T-helper 17 cell (primary cell): ENCODE measurements at places on chromosomes 12 and 14.
A peak's percentile ranks its signal among the peaks of the same experiment; 100 is the strongest.

DNA sequence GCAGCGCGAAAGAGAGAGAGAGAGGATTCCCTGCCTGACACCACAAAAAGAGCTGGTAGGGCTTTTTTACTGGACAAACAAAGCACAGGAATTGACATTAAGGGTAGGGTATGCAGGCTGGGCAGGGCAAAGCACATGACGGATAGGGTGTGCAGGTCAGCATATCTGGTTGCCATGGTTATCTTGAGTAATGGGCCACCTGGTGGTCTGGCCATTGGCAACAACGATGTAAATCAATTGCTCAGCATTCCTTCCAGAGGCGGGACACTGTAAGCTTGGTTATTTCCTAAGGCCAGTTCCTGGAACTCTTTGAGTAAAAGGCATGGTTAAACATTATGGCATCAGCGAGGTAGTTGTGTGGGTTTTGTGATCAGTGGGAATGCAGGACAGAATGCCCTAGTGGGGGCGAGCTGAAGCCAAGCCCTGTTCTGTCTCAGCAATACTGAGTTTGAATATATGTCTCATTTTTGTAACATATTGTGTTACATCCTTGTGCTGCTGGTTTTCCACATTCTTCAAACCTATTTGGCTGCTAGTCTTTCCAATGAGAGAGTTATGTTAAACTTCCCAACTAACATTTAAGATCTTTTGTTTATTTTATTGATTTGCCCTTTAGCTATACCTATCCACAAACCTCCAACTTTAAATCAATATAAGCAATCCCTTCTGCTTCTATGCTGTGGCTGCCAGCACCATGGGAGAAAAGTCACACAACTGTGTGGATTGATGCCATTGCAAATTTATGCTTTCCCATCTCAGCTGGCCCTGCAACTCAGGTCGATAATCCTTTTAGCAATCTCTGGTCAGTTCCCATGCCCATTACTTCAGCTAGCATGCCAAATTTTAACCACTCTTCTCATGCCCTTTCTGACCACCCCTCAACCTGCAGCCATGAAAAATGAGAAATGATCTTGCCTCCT, 396.7 kb upstream of the PDE3A start:
- no peak for DNase-seq

DNA sequence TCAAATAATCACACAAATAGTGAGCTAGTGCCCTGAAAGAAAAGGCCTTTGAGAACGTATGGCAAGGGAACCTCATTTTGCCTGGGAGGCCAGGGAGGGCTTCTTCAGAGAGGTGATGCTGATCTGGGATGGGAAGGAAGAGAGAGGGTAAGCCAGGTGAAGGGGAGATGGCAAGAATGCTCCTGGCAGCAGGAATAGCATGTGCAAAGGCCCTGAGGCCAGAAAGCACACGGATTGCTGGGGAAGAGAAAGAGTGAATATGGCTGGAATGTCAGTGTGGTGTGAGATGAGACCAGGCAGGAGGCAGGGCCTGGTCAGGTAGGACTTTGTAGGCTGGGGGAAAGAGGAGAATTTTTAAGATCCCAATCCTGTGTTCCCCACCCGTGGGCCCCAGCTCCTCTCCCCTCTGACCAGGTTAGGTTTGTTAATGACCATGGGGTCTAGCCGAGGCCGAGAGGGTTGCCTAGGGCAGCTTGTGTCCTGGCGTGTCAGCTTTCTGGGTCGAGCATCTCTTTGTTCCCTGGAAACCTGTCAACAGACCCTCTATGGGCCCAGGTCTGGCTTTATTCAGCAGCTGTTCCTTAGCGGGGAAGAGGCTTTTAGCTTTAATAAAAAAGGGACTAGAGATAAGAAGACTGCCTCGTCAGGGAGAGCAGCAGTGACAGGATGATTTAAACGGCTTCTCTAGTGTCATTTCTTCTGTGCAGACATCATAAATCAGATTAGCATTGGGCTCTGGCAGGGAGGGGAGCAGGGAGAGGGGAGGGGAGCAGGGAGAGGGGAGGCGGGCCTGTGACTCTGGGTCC, 123.4 kb downstream of the ADCK1 start:
- DNase-seq = no peak

GRCh38 chr12:117284140-117284539, 77.3 kb downstream of the NOS1 start:
- no peak for DNase-seq

DNA sequence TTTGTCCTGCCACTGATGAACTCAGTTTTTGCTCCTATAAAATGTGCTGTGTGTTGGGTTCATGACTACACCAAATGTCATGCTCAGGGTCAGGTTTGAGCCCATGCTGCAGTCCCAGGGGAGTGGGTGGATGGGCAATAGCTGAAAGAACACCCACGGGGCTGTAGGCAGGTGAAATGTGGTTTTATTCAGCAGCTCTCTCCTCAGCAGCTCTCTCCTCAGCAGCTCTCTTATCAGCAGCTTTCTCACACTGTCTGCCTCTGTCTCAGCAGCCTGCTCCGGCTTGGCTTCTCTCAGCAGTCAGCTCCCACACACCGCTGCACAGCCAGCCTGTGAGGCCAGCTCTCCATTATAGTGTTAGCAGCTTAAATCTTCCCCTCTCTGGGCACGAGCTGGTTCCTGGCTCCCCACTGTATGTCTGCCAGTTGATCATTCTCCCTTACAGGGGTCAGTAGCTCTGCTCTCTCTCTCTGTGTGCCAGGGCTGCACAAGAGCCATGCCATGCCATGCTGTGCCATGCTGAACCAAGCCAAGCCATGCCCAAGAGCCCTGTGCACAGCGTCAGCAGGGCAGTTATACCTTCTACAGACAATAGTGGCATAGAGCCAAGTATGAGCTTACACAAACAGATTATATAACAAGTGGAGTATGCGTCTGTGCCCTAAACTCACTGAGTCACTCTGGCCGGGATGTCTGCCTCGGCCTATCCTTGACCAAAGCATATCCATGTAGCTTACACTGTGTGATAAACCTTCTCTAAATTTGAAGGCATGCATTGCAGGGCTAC, 303.3 kb upstream of the TMPO start:
- DNase-seq = no peak

- no peak for DNase-seq
Observed at GRCh38 chr12:84810611-84811010, 102.0 kb downstream of the SLC6A15 start.

DNA sequence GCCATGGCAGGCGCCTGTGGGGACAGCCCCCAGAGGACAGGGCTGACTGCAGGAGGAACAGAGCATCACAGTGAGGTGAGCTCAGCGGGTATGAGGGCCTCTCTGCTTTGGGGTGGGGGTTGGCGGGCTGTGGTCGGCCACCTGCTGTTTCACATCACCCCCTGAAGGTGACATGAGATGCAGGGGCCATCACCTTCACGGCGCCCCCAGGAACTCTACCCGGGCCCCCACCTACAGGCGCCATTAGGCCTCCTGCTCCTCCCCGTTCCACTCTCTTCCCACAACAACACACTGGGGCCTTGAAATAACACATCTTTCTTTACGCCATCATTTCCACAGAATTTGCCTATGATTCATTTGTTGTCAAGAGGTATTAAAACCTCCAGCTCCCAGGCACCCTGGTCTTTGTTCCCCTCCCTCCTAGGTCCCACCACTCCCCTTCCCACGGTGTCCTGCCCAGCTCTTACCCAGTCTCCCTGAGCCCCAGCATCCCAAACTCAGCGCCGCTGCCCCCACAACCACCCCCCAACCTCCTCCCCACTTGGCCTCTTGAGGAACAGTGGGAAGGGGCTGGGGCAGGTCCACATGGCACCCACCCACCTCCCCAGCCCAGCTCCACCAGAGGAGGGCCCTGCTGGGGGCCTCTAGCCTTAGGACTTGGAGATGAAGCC, 12.7 kb upstream of the HDAC7 start:
- DNase-seq = no peak

DNA sequence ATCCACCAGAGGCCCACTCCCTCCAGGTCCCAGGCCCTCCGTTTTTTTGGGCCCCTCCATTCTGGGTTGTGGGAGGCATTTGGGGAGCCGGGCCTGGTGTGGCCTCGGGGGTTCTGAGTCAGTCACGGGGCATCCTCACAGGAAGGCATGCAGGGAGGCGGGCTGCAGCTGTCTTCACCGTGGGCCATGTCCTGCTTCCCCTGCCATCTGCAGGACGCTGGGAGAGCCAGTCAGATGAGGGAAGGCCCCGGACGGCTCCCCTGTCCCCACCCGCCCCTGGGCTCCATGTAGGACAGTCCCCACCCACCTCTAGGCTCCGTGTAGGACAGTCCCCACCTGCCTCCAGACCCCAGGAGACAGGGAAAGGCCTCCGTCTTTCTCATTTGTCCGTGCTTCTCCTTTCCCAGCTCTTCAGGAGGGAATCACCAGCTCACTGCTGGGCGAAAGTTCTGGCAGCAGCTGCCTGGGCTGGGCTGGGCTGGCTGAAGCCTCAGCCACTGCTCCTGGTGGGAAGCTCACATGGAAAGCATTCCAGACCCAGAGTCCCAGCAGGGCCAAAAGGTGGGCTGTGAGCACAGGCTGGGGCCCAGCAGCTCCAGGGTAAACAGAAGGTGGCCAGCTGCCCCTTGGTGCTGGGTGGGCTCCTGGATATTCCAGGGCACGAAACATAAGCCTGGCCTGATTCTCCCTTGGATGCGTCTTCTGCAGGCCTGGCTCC, 217.8 kb downstream of the KIF26A start:
- DNase-seq = peak; percentile 1

GRCh38 chr12:72491426-72491825, 219.3 kb downstream of the TRHDE start:
- DNase-seq = no peak

- no peak for DNase-seq
Observed at GRCh38 chr12:121000530-121000929, 15.8 kb downstream of the C12orf43 start.

GRCh38 chr12:704516-705242, 41.4 kb upstream of the NINJ2 start:
- no peak for DNase-seq

- no peak for DNase-seq
Observed at GRCh38 chr14:61479746-61480502, 158.5 kb downstream of the PRKCH start.

DNA sequence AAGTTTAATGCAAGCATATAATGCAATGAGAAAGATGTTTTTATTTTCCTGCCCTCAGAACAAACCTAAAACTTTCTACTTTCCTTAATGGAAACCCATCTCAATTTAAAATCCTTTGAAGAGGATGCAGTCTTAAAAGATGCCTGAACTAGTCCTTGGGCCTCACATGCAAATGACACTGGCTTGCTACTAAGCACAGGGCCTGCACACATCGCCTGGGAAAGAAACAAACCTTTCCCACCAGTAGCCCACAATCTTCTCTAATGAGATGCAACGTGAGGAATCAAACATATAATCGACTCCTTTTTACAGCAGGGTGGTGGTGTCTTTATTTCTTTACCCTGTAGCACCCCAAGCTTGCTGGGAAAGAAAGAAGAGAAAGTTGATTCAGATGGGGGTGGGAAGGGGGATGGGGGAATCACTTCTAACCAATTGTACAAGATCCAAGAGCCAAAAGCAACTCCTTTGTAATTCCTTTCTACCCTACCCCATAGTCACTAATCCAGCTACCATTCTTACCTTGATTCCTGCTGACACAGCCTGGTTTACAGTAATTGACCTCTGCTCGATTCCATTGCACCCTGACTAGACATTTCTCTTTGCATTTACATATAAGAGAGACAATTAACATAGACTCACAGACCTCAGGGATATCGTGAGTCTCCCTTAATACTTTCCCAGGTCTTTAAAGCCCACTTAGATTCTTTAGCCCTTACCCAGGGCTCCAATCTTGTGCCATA, 69.5 kb upstream of the FERMT2 start:
- DNase-seq = no peak

DNA sequence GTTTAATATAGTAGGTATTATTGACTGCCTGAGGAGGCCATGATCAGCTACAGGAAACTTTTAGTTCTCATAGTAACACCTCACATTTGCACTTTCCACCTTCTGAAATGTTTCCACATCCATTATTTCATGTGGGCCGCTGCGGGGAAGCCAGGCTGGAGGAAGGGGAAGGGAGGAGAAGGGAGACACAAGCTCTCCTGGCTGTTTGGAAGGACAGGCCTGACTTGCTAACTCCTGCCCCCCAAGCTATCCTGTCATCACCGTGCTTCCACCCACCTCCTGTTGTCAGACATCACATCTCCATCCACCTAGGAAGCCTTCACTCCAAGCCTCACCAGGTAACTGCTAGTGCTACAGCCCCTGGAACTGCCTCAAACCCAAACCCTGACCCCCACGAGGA, 9.5 kb downstream of the DPF3 start:
- DNase-seq = no peak

DNA sequence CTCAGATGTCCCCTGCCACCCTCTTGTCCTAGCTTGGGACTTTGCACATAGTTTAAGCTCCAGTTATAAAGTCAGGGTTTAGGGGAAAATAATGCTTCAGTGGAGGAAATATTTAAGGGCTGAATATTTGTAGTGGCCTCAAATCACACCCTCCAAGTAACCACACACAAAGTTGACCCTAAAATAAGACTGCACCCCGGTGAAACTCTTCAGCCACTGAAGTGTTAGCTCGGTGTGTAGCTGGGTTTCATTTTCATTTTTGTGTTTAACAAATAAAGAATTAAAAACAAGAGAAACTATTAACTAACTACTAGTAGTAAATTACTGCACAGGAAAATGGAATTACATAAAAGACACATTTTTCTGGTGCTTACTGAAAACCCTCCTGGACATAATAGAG, 14.8 kb upstream of the BCL11B start:
- DNase-seq = no peak

GRCh38 chr12:32568228-32568627, 110.9 kb upstream of the DNM1L start:
- DNase-seq = no peak

GRCh38 chr12:42716491-42716891, 126.9 kb upstream of the PRICKLE1 start:
- DNase-seq = no peak

- no peak for DNase-seq
Observed at GRCh38 chr14:67908052-67908754, 88.6 kb downstream of the RAD51B start.

GRCh38 chr12:105275997-105276733, 40.2 kb upstream of the APPL2 start:
- no peak for DNase-seq

GRCh38 chr14:94129758-94130414, 482 bp upstream of the IFI27L2 start:
- peak; percentile 17 for DNase-seq
